Stimulated activated CD4-positive, alpha-beta T cell treated with anti-CD3 and anti-CD28 coated beads, Interleukin-12 subunit alpha, Interleukin-12 subunit beta, amount 100 ng/mL, for 48 hours (primary cell): ENCODE measurements at places on chromosomes 4 and X.

DNA sequence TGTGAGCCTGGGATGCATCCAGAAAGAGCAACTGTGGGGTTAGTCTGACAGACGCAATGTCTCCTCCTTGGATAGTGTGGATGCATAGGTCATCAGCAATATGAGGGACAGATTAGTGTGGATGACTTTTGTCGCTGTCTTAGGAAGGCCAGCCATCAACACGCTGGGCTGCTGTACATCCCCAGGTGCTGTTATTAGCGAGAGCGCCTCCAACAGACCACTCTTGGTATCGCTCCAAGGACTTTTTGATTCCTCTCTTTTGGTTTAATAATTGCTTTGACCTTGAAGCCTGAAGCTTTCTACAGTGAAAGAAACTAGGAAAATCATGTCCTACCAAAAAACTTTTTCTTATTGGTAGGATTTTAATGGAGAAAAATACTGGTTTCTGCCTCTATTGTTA, 76.7 kb downstream of the TMEM131L start:
- DNase-seq = no peak

DNA sequence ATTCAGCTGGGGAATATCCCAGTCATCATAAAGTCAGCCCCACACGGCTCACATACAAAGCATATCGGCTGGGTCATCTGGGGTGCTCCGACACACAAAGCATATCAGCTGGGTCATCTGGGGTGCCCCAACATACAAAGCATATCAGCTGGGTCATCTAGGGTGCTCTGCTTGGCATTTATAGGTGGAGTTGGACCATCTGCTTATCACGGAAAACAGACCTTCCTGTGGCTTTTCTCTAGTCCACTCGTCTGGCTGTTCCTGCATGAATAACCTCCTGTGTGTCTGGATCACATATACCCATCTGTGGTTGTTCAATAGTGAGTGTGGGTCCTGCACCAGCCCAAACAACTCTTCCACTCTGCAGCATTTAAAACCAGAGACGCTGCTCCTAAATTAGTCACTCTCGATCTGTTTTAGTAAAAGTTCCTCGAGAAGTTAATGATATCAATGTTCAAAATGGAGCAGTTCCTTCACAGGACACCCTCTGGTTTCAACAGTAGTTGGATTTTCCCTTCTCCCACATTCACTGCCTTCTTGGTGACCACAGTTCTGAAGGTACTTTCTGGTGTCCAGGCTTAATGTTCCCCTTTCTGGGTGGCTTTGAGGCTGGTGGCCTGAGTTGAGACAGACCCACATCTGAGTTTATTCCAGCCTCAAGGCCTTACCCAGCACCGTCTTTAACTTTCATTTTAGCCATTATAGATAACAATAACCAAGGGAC, 70.0 kb upstream of the FRG1 start:
- no peak for DNase-seq

DNA sequence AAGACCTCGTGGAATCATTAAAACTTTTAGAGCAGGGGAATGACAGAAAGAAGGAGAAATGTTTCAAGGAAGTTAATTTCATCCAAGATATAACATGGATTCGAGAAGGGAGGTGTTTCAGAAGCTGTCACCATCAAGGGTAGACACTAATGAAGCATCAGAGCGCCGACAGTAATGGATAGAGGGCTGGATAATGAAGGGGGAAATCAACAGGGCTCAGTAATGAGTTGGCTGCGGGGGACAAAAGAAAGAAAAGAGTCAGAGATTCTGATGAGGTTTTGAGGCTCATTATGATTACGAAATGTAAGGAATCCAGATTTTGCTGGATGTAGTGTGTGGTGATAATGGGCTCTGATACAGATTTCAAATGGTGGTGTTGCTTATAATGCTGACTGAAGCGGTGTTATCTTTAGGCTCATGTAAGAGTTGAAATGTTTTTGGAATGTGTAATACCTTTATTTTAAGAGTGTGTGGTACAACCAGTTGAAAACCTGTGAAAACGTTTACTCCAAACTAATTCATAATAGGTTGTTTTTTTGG, 39.3 kb upstream of the TENM3 start:
- no peak for DNase-seq

GRCh38 chrX:9340598-9341290, 124.1 kb upstream of the TBL1X start:
- no peak for DNase-seq

DNA sequence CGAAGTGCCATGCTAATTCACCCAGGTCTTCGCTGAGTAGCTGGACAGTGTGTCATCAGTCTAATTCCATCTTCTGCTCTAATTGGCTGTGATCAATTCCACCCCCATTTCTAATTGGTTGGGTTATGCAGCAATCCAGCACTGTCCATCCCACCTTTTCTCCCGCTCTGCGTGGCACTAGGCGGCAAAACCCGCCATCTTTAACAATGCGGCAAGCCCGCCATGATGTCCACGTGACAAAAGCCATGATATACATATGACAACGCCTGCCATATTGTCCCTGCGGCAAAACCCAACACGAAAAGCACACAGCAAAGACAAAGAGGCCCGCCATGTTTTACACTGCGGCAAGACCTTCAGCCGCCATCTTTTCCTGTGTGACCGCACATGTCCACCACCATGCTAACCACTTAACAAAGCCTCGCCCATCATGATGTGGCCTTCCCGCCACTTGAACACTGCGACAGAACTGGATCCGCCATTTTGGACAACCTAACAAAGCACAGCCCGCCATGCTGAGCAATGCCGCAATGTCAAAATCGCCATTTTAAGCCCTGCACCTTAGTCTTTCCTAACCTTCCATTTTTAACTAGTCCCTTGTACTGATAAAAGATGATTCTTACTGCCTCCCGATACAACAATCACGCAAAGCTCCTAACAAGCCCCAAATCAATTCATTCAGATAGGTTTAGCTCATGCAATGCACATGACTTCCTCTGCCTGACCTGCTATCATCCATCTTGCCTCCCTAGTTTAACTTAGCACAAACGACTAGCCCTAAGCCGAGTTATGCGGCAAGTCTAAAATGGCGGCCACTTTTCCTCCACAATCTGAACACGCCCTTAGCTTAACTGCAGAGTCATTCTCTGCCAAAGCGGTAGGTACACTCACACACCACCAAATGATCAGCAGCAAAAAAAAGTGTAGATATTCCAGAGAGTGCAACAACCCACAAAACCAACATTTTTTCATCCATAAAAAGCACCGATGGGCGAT, 288.3 kb downstream of the CHIC1 start:
- no peak for DNase-seq

GRCh38 chrX:49137492-49137891, 14.0 kb upstream of the GPKOW start:
- no peak for DNase-seq

- no peak for DNase-seq
These were observed 98.0 kb upstream of the SORBS2 start for GRCh38 chr4:185909972-185910371.

DNA sequence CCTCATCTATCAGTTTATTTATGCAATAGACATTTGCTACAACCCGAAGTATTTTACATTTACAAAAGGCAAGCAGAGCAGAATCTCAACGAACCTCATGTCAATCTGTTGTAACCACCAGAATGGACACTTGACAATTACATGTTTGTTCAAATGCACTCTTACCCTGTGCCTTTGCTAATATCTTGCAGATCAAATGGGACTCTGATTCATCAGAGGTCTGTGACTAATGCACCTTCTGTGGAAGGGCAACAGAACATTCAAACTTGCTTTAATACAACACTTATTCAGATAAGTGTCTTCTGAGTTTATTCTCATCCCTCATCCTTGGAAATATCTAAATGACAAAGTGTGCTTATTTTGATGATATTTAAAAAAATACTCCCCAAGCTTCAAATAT, 644.7 kb upstream of the PCDH10 start:
- DNase-seq = no peak

- no peak for DNase-seq
These were observed 42.3 kb downstream of the IDS start for GRCh38 chrX:149462849-149463248.

- DNase-seq = no peak
These were observed 47.5 kb downstream of the TBC1D14 start for GRCh38 chr4:6957148-6957520.

GRCh38 chrX:69107231-69107739, 58.0 kb downstream of the PJA1 start:
- no peak for DNase-seq

DNA sequence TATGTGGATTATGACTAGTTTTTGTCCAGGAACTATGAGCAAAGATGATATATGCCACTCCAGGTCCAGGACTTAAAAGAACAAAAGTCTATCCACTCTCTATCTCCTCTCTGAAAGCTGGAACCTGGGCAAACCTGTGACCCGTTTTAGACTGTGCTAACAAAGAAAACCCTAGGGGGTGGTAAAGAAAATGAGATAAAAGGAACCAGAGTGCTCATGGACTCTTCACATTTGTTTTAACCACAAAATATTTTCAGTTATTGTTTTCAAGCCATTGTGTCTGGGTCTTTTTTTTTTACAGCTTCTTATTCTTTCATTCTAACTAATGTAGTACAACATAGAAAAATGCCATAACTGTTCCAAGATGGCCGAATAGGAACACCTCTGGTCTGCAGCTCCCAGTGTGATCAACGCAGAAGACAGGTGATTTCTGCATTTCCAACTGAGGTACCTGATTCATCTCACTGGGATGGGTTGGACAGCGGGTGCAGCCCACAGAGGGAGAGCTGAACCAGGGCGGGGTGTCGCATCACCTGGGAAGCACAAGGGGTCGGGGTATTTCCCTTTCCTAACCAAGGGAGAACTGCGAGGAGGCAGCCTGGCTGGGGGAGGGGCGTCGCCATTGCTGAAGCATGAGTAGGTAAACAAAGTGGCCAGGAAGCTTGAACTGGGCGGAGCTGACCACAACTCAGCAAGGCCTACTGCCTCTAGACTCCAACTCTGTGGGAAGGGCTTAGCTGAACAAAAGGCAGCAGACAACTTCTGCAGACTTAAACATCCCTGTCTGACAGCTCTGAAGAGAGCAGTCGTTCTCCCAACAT, 45.1 kb downstream of the CHM start:
- no peak for DNase-seq

DNA sequence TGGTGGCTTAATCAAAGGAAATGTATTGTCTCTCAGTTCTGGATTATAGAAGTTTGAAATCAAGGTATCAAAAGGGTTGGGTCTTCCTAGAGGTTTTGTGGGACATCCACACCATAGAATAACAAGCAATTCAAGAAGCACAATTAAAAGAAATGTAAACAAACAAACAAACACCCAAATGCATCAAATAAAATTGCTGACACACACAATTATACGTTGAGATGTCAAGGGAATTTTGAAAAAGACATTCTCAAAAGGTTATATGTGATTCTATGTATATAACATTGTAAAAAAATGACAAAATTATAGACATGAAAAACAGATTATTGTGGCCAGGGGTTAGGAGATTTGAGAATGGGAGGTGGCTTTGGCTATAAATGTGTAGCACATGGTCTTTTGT, 250.7 kb upstream of the AGA start:
- no peak for DNase-seq

- DNase-seq = no peak
These were observed 20.9 kb upstream of the EREG start for GRCh38 chr4:74344031-74344430.

DNA sequence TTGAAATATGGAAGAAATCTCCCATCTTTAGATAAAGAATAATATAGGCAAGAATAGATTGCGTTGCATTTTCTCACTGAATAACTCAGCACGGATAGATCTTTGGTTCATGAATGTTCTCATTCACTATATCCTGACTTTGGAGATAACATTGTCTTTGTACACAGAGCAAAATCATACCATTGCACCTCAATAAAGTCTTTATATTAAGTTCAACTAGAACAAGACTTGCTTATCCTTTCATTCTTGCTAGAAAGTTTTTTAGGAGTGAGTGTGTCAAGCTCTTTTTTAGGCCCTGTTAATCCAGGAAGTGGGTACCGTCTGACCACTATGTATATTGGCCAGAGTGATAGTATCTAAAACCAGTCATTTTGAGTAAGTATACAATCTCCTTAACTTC, 658.7 kb downstream of the FSTL5 start:
- no peak for DNase-seq

- no peak for DNase-seq
These were observed 111.6 kb upstream of the NWD2 start for GRCh38 chr4:37132975-37133360.

DNA sequence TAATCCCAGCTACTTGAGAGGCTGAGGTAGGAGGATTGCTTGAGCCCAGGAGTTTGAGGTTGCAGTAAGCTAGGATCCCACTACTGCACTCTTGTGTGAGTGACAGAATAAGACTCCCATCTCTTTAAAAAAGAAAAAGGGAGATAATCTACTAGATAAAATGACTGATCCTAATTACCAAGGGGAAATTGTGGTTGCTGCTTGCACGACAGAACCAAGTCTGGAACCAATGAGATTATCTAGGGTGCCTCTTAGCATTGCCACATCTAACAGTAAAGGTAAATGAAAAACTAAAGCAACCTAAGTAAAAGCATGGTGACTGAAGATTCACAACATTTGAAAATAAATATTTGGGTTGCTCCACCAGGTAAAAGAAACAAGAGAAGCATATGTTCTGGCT, 185.1 kb downstream of the PDHA2 start:
- no peak for DNase-seq

GRCh38 chr4:19879330-19879729, 372.4 kb upstream of the SLIT2 start:
- DNase-seq = no peak

GRCh38 chrX:72382202-72382595, 76.5 kb upstream of the CITED1 start:
- DNase-seq = no peak

DNA sequence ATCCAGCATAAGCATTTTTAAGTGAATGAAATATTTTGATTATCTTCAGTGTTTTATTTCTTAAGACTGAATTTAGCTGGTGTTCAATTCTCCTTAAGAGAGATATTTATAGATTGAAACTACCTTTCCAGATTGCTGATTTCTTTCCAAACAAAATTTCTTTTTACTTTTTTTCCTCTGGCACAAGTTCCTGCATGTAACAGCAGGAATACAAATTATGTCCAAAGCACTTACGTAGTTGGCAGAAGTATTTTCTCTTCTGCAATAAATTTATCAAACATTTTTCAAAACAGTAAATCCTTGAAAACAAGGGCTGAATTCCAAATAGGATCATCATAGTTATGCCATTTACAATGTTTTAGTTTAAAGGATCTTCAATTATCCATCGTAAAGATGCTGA, 412.6 kb downstream of the IQCM start:
- DNase-seq = no peak

GRCh38 chr4:119050527-119051090, 85.0 kb upstream of the MYOZ2 start:
- no peak for DNase-seq

GRCh38 chrX:9885150-9885549, 82.0 kb upstream of the CLDN34 start:
- peak; percentile 35 for DNase-seq

- no peak for DNase-seq
These were observed 13.0 kb downstream of the CORIN start for GRCh38 chr4:47824840-47825239.

DNA sequence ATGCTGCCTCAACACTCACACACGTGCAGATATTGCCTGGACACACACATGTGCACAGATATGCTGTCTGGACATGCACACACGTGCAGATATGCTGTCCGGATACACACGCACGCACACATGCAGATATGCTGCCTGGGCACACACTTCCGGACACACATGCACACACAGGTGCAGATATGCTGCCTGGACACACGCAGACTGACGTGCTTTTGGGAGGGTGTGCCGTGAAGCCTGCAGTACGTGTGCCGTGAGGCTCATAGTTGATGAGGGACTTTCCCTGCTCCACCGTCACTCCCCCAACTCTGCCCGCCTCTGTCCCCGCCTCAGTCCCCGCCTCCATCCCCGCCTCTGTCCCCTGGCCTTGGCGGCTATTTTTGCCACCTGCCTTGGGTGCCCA, 14.7 kb downstream of the FGFRL1 start:
- DNase-seq = peak; percentile 45
